NCI-H146 (cell line): ENCODE measurements at places on chromosomes 7 and 10.

DNA sequence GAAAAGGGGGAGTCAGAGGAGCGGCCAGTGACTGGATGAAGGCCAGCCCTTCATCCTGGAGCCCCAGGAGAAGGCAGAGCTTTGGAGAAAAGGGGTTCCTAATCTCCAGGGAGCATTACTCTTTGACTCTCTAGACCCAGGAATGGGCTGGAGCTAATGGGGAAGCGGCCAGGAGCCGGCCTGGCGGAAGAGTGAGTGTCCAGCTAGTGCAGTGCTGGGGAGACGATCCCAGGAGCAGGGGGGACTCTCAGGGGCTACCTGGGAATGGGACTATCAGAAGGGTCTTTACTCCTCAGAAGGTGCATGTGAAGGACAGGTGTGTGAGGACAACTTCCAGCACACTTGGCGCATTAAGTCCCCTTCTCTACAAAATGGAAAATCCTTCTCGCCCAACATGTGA, 2.4 kb upstream of the PAX2 start:
- DNase-seq, result no peak

GRCh38 chr7:132574223-132574622, 2.0 kb downstream of the PLXNA4 start:
- no peak for DNase-seq

DNA sequence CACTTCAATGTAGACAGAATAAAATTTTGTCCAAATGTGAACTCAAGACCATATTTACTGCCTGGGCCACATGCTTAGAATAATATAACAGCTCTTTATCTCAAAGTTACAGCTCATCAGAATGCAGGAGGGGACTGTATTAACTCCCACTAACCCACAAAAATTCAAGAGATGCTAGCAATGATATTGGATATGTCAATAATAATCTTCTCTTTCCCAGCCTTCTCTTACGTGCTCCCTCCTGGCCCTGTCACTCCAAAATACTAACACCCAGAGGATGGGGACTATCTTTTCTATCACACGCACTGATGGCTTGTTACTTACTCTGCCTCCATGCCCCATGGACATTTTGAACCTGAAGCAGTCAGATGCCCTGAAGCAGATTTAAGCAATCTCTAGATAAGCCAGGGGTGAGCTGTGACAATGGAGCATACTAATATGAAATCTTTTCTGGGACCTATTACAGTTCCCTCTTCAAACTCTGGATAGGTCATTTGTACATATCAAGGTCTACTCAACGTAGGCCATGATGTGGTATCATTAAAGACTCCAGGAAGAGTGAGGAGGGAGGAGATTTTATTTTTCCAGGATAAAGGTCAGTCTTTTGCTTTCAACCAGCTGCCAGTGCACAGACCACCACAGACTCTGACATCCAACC, 803.0 kb downstream of the GRM8 start:
- DNase-seq, result no peak

DNA sequence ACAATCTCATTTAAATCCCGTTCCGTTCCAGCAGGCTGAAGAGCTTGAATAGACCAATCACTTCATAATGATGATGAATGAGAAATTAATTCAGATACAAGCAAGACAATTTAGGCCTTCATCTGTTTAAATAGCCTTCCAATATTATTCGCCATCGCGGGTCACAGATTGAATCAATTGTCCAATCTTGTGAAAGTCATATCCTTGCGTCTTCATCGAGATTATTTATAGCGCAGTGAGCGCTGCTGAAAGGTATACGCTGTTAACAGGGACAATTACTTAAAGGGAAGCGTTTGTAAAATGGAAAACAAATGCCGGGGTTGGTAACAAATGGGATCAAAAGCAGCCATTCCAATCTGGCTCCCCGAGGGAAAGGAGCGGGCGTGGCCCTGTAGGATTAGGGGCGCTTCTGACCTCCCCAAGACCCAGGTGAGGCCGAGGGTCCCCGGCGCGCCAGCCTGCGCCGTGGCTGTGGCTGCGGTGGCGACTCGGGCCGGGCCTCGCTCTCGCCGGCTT, 8.6 kb downstream of the EVX1 start:
- DNase-seq, result no peak

DNA sequence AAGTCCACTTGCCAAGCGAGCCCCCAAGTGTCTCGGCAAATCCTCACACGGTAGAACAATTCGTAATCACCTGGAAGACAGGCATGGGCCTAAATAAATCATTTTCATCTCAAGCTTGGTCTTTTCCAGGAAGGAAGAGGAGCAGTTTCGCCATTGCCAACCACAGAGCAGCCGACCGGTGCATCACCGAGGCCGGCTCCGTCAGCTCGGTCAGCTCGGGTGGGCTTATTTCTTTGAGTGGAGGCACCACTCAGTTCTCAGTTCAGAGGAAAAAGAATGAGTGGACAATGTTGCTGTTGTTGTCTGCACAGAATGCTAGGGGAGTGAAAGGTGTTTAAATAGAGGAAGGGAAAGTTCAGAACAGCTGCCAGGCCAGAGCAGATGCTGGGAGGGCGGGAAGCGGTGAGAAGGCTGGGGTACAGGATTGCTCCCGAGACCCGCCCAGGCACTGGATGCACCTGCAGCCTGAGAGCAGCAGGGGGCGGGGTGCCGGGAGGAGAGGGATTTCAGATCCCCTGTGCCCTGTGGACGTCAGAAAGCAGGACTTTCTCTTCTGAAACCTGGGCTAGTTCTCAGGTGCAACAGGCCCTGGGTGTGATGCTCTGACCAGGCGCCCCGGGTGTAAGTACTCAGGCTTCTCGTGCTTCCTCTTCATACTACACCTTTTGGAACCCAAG, 17.7 kb upstream of the IGFBP3 start:
- peak; percentile 16 for DNase-seq

DNA sequence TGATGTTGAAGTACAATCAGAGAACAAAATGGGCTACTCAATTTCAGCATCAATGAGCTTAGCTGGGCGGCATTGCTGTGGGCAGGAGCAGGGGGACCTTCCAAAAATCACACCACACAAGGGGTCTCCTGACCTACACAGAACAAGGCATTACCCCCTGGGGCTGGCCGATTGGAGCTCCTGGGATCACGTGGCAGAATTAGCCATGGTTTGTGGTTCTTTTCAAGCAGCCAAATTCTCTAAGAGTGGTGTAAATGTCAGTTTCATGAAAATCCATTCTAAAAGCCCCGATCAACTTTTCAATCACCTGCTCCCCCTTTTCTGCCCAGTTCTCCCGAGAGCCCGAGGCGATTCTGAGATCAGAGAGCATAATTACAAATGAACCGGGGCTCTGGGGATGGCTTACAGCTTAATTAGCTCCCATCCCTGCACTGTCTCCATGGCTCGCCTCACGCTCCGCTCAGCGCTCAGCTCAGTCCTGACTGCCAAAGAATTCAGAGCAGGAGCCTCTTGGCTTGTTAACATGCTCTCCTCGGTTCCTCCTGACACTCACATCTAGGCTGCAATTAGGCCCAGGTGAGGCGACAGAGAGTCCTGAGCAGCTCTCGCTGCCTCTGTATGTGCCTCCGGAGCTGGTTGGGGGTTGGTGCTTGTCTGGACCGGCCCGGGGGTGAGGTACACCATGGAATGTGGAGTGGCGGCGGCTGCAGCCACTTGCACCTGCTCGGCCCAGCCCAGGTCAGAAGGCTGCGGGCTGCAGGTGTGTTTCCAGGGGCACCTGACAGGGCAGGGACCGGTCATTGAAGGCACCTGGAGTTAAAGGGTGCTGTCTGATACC, 111.8 kb downstream of the WDR11 start:
- peak; percentile 89 for DNase-seq

GRCh38 chr7:135215698-135216097, 4.4 kb upstream of the WDR91 start:
- DNase-seq, result no peak

DNA sequence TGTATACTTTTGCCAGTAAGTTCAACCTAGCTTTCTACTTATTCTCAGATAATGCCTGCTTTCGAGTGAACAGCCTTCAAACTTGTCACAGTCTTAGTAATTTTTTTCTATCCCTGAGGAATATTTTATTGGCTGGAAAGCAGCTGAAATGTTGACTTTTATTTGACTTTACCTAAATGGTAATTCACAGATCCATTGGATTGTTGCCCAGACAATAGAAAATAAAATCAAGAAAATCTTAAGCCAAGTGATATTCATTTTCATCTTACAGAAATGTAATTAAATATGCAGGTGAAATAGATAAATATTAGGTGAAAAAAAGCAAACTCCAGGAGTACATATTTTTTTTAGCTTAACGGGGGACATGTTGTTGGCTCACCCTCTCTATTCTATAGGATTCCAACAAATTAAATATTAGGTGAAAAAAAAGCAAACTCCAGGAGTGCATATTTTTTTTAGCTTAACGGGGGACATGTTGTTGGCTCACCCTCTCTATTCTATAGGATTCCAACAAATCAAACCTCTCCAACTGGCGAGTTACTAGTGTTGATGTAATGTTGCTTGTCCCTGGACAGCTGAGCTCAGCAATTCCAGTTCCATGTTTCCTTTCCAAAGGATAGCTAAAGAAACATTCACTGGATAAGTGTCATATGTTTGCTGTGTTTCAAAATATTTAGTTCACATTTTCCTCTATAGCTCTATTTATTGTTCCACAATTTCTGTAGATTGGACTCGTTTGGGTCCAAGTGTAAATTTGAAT, 4.2 kb downstream of the TMEM26 start:
- DNase-seq, result no peak

DNA sequence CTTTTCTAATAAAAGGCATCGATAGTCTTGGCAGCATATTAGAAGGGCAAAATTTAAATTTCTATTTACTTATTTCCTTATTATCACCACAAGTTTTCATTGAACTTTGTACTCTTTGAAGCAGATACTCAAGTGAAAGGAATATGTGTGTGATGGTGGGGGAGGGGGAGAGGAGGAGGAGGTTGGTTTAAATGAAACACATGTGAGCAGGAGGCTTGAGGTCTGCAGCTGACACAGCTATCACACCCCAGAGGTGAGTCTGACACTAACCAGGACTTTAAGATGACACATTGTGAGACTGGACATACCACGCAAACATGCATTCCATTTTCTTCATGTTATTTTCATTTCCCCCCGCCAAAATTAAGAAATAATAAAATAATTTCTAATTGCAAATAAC, 63.3 kb downstream of the CTTNBP2 start:
- DNase-seq, result no peak

- DNase-seq, result no peak
Observed at GRCh38 chr7:153588586-153588985, 463.6 kb upstream of the DPP6 start.

DNA sequence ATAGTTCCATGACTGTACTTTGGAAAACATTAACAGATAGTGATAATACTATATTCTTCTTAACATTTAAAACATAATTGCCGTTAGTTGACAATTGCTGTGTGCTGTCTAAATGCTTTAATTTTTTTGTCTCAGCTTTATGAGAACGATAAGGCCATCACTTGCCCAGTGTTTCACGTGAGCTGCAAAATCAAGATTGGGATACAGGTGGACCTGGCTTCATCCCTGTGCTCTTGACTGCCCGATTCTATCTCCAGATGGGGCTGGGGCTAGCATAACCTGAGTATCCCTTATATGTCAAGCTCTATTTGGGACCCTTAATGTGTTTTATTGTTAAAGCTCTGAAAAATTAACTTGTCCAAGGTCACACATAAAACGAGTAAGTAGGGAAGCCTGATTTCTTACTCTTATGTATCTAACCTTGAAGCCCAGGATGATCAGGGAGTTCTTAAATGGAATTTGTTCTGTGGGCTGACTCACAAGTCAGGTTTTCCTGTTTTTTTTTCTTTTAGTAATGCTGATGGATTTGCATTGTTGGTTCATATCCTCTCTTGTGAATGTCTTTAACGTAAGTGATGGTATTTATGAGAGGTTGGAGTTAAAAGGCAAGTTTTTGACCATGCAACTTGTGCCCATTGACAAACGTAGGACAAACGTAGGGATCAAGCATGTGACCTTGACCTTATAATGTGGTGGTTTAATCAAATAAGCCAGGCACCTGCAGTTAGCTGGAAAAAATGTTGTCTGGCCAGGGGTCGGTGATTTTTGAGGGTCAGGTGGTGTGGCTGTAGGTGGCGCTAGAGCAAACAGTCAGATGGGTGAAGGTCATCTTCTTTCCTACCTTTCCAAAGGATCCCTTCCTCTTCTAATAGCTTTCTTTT, 3.6 kb downstream of the PRKAR2B start:
- DNase-seq, result no peak

- no peak for DNase-seq
Observed at GRCh38 chr7:69243016-69243415, 355.3 kb upstream of the AUTS2 start.

DNA sequence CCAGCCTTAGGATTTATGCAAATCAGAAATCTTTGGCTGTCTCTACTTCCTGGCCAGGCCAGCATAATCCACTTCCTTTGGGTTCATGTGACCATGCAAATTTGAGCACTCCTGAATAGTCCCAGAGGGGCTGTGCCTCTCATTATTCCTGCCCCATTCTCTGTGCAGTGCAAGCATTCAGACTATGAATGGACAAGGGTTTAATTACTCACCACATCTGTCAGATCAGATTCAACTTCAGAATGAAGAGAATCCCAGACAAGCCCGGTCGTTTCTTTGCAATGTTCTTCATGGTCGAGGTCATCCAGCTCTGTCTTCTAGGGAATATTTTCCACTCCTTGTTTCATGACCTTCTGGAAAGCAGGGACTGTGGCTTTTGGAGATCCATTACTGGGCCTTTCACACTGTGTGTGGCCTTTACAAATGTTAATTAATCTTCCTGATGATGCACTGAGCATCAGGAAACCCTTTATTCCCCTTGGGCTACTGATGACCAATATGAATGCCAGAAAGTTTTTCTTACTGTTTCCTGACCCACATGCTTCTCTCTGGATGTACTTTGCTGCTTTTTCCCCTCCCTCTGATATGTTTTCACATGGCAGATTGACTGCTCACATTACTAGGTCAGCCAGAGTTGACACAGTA, 217.6 kb upstream of the TCF7L2 start:
- DNase-seq, result no peak

GRCh38 chr7:92831716-92832533, 4.4 kb downstream of the CDK6 start:
- no peak for DNase-seq

- no peak for DNase-seq
Observed at GRCh38 chr10:126948355-126949160, 43.3 kb downstream of the DOCK1 start.
